ENCODE measurements at places on chromosomes 4 and X.
A peak's percentile ranks its signal among the peaks of the same experiment; 100 is the strongest.

- DNase-seq: peak; percentile 9
Observed at GRCh38 chr4:30537456-30537855, 182.7 kb upstream of the PCDH7 start.

GRCh38 chrX:142804085-142804484 is 221.6 kb upstream of the SPANXN4 start:
- DNase-seq: no peak

DNA sequence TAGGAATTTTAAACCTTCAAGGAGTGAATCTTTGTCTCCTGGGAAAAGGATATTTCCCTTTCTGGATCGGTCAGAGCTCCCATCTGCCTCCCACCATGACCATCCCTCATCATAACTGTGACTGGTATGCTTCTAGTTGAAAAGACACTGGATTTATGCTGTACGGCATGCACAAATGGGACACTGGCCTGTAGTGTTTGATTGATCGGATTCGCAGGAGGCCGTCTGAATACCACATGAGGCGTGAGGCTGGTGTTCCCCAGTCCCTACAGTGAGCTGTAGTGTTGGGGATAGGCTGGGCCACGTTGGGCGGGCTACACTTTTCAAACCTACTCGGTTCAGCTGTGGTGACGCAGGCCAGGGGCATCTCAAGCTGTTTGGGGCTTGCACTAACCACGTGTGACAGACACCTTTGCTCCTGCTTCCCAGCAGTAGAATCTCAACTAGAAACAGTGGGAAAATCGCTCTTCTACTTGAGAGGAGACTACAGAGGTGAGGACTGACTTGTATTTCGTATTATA is 101.8 kb downstream of the MID1IP1 start:
- no peak for DNase-seq

GRCh38 chrX:107199491-107199890 is 6.7 kb downstream of the NUP62CL start:
- DNase-seq: no peak

GRCh38 chr4:82784681-82785610 is 13.7 kb downstream of the SCD5 start:
- no peak for DNase-seq

GRCh38 chr4:184422378-184422777 is 52.0 kb downstream of the IRF2 start:
- no peak for DNase-seq

- no peak for DNase-seq
Observed at GRCh38 chr4:74618659-74619058, 173.7 kb downstream of the AREG start.

DNA sequence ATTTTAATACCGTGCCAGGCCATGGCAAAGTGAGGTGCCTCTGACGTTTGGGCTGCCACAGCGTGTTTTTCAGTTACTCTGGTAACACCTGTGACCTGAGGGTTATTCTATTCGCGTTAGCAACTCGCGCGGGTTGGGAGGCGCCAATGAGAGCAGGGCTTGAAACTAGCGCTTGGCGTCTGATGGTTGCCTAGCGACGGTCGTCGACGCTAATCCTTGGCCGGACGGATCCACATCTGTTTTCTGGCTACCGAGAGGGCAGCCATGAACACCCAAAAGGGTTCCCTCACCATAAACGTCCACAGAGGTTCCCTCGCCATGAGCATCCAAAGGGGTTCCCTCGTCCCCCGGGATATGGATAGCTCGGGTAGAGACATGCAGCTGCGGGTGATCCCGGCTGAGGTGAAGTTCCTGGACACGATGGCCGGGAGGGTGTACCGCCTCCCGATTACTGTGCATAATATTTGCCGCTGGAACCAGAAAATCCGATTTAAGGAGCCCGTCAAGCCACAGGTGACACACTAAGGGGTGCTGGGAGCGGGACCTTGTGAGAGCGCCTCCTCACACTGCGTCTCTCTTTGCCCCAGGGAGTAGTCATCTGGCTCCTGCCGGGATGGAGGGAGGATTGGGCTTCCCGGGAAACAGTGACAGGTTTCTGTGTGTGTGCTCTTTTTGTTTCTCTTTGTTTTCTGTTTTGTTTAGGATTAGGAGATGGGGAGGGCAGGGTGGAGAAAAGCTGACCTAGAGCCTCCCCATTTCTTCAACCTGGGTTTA is at the start of gene CFAP47:
TSS of gene CFAP47 (plus strand) at position 199 of the 774 bp plus-strand sequence. CDS start at position 265, 66 bp downstream.
- DNase-seq: no peak

DNA sequence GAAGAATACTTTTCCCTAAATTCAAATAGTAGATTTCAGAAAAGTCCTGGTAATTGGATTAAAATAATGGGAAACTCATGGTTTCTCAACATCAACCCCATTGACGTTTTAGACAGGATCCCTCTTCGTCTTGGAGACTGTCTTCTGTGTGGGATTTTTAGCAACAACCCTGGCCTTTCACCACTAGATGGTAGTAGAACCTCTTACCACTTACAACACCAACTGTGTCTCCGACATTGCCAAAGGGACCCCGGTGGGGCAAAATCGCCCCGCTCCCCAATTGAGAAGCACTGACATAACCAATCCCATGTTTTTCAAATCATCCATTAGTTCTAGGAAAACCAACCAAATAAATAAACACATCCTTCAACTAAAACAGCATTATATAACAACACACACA is 16.9 kb upstream of the ANOS1 start:
- peak; percentile 12 for DNase-seq

GRCh38 chr4:110224812-110225211 is 26.4 kb upstream of the ELOVL6 start:
- DNase-seq: no peak

GRCh38 chrX:56600141-56600540 is 36.7 kb downstream of the UBQLN2 start:
- no peak for DNase-seq

DNA sequence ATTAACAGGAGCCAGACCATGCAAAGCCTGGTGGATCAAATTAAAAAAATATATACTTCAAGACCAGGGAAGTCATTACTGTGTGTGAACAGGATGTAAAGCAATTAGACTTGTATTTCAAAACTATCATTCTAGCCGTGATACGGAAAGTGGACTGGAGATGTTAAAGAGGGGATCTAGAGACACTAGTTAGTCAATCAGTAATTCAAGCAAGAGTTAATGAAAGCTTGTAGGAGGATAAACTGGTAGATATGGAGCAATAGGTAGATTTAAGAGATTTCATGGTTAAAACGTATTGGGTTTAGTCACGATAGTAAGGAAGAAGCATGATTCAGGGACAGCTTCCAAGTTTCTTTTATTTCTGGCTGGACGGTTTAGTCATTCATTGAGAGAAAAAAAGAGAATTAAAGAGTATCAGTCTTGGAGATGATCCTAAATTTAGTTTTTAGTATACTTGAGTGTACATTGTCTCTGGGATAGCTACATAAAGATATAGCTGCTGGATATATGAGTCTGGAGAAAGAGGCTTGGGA is 3.9 kb downstream of the MAD2L1 start:
- no peak for DNase-seq

GRCh38 chr4:186957952-186958555 is 234.4 kb upstream of the FAT1 start:
- no peak for DNase-seq

DNA sequence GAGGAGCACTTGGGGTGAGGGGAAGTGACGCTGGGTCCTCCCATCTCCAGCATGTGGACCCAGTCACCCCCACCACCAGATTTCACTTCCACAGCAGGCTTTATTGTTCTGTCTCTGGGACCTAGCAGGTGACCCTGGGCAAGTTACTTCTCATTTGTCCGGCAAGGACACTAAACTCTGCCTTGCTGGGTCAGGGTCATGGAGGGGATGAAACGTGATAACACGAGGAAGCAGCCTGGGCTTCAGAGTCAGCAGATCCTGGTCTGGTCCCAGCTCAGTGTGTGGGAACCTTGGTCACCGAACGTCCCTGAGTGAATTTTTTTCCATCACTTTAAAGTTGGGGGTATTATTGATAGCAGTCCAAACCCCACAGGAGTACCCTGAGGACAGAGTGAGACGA is 3.9 kb downstream of the UBA1 start:
- DNase-seq: no peak

GRCh38 chrX:46757052-46757451 is 1.9 kb downstream of the SLC9A7 start:
- no peak for DNase-seq

DNA sequence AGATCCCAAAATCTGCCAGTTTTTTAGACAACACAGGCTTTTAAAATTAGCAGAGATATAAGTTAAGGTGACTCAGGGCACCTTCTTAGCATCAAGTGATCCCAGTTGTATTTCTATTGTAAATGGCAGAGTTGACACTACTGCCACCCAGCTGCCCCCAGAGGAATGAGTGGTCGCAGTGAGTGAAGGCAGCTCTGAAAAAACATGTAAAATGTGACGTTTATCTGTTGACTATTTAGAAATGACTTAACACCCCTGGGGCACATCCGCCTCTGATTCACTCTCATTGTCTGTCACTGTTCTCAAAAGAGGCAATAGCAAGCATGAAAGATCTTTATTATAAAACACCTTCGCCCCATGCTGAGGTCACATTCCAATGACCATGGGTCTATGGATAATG is 592.4 kb downstream of the ACTRT1 start:
- no peak for DNase-seq
